ENCODE measurements at places on chromosomes 7 and 10.

DNA sequence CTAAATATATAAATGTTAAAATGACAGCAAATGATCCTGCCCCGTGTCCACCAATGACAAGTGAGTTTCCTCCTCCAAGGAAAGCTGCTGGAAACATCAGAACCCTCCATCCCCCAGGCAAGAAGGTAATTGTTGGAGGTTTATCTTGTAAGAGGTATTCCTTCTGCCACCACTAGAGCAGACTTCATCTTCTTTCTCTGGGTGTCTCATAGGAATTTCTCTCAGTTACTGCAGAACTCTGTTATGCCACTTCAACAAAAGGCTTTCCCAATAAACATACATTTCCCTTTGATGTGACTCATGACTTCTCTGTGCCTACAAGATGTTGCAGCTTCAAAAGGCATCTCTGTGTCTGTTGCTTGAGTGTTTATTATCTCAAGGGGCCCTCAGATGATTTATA, 279.1 kb downstream of the BMPER start:
- no peak for DNase-seq

- DNase-seq = no peak
Observed at GRCh38 chr10:79003183-79004100, 65.3 kb upstream of the ZMIZ1 start.

- no peak for DNase-seq
Observed at GRCh38 chr10:82245157-82245556, 370.2 kb downstream of the NRG3 start.

- no peak for DNase-seq
Observed at GRCh38 chr10:96082748-96083147, 39.4 kb downstream of the CCNJ start.

DNA sequence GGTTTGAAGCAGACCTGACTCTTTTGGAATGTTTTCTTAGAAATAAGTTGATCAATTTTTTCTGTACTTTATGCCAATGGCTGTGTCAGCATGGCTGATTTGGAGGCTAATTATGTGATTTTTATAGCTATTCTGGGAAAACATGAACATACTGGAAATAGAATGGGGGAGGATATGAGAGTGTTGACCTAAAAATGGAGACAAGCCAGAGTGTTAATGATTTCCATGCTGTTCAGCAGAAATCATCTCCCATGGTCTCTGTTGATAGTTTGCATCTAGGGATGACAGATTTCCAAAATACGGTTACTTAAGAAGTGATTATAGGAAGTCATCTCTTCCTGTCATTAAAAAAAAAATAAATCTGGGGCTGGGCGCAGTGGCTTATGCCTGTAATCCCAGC, 32.7 kb upstream of the DMTF1 start:
- no peak for DNase-seq

- no peak for DNase-seq
Observed at GRCh38 chr7:2046581-2047565, 185.9 kb downstream of the MAD1L1 start.
